ENCODE measurements at places on chromosomes 3 and 15. TPM values are rescaled to one million over a fixed set of nuclear protein-coding genes. Genes with fewer than 3 reads are reported as not detected.
A peak's percentile ranks its signal among the peaks of the same experiment; 100 is the strongest.

GRCh38 chr3:116057400-116058006, 387.8 kb downstream of the LSAMP start:
- H3K4me3 ChIP-seq, result no peak overlapping the region
- DNase-seq, result no peak
- no peaks in the 10 kb centered on the region for H3K36me3 ChIP-seq
- peaks cover 18% of the 10 kb centered on the region for H3K4me1 ChIP-seq

GRCh38 chr15:44580105-44580504, 43.2 kb downstream of the EIF3J start:
- H3K4me3 ChIP-seq, result no peak overlapping the region
- H3K27me3 ChIP-seq, result no peaks in the 10 kb centered on the region
- no peak overlapping the region for H3K27ac ChIP-seq
- no peak for DNase-seq
- H3K36me3 ChIP-seq, result peaks cover 3% of the 10 kb centered on the region

DNA sequence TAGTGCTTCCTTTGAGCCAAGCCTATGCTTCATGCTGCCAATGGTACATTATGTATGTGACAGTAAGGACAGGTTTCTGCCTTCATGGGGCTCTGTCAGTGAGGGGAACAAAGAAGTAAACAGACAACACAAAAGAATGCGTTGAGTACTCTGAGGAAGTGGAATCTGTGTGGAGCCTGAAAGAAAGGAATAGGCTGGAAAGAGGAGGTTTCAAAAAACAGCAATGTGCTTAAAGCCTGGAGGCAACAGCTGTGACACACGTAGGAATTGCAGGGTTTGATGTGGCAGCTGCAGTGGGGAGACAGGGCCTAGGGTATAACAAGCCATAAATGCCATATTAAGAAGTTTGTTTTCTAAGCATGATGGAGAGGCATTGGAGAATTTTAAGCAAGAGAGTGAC, 316.7 kb downstream of the CLSTN2 start:
- no peak overlapping the region for H3K27ac ChIP-seq
- no peaks in the 10 kb centered on the region for H3K27me3 ChIP-seq
- no peaks in the 10 kb centered on the region for H3K4me1 ChIP-seq
- no peak for DNase-seq
- H3K4me3 ChIP-seq, result no peak overlapping the region

DNA sequence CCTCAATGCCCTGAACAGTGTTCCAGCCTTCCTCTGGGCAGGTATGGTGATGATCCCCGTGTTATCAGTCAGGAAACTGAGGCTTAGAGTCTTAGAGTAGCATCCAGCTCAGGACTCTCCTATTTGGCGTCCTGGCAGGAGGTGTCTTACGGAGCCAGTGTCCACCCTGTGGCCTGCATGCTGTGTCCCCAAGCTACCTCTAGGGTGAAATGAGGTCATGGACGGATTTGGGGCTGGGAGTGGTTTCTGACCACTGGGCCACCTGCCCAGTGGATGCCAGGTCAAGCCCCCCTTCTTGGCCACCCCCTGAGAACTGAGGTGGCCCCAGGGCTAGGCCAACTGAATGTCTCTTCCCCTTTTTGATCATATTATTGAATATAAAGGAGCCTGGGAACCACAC, 27.2 kb upstream of the SLC6A6 start:
- H3K4me1 ChIP-seq, result peaks cover 6% of the 10 kb centered on the region
- no peak for DNase-seq
- H3K36me3 ChIP-seq, result no peaks in the 10 kb centered on the region
- H3K4me3 ChIP-seq, result no peak overlapping the region

DNA sequence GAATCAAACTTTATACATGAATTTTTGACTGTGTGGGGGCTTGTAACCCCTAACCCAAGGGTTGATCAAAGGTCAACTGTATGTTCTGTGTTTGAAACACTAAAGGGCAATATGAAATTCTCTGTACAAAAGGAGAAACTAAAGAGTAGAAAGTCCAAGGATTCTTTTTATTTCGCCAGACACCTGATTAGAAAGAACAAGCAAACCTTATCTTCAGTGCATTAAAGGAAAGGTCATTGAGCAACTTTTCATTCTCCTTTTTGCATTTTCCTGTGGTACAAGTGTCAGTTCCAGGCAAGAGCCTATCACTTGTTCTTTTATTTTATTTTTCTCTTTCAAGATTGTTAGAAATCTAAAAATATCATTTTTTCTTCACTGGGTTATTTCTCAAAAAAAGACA, 430.1 kb upstream of the EPHA3 start:
- H3K4me3 ChIP-seq, result no peak overlapping the region
- no peak overlapping the region for H3K27ac ChIP-seq
- H3K4me1 ChIP-seq, result no peaks in the 10 kb centered on the region
- no peaks in the 10 kb centered on the region for H3K36me3 ChIP-seq

GRCh38 chr3:125077864-125078263, 22.1 kb upstream of the HEG1 start:
- H3K4me3 ChIP-seq, result no peak overlapping the region
- no peak overlapping the region for H3K27ac ChIP-seq
- peaks cover 19% of the 10 kb centered on the region for H3K4me1 ChIP-seq
- peak; percentile 21 for DNase-seq
- no peaks in the 10 kb centered on the region for H3K27me3 ChIP-seq
- no peaks in the 10 kb centered on the region for H3K36me3 ChIP-seq

CCR8 gene
- total RNA-seq, result 16.9 TPM

Measured in GM12878 (cell line).